ENCODE measurements at places on chromosomes 12 and 14.

GRCh38 chr12:112852127-112852526 lies 54.6 kb upstream of the OAS1 start:
- no peak for DNase-seq

GRCh38 chr14:90510159-90510558 lies 113.3 kb downstream of the CALM1 start:
- peak; percentile 12 for DNase-seq

GRCh38 chr14:23405516-23406025 lies 2.5 kb downstream of the MYH6 start:
- no peak for DNase-seq

DNA sequence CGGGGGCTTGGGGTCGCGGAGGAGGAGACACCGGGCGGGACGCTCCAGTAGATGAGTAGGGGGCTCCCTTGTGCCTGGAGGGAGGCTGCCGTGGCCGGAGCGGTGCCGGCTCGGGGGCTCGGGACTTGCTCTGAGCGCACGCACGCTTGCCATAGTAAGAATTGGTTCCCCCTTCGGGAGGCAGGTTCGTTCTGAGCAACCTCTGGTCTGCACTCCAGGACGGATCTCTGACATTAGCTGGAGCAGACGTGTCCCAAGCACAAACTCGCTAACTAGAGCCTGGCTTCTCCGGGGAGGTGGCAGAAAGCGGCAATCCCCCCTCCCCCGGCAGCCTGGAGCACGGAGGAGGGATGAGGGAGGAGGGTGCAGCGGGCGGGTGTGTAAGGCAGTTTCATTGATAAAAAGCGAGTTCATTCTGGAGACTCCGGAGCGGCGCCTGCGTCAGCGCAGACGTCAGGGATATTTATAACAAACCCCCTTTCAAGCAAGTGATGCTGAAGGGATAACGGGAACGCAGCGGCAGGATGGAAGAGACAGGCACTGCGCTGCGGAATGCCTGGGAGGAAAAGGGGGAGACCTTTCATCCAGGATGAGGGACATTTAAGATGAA lies 630 bp downstream of the FOS start:
- no peak for DNase-seq

- no peak for DNase-seq
Observed at GRCh38 chr12:126432780-126433179, 1367.5 kb downstream of the AACS start.

GRCh38 chr12:54053003-54053750 lies 458 bp upstream of the HOXC4 start:
- no peak for DNase-seq

DNA sequence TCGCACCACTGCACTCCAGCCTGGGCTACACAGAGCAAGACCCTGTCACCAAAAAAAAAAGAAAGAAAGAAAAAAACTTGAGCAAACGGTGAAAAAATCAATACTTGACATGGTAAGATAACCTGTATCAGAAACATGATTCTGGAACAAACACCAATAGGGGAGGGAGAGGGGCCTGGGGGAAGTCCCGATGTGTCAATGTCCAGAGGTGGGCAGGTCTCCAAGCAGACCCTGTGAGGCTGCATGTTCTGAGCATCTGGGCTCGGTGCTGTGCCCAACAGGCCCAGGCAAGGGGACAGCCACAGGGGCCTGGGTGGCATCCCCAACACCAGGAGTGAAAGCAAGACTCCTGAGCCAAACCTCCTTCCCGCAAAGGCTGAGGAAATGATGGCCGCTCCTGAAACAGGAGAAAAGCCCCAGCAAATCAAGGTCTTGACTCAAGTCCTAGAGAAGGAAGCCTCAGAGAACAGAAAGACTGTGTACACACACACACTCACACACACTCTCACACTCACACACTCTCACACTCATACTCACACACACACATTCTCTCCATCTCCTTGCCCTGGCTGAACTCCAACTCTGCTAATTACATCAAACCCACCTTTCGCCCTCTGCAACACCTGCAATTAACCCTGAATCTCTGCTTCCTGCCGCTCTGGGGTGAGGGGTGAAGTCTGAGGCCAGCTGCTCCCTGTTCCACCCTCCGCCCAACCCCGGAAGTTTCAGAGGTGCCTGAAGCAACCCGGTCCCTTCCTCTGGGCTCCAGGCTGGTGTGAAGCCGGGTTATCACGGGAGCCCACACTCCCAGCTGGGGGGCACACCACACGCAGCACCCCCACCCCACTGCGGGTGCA lies 20.4 kb downstream of the CCDC88C start:
- peak; percentile 30 for DNase-seq

DNA sequence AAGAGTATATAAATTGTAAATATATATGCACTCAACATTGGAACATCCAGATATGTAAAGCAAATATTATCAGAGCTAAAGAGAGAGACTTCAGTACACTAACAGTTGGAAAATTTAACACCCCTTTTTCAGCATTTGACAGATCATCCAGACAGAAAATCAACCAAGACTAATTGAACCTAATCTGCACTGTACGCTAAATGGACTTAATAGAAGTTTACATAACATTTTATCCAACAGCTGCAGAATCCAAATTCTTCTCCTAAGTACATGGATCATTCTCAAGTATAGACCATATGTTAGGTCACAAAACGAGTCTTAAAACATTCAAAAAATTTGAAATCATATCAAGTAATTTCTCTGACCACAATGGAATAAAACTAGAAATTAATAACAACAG lies 229.1 kb upstream of the CLEC14A start:
- no peak for DNase-seq

DNA sequence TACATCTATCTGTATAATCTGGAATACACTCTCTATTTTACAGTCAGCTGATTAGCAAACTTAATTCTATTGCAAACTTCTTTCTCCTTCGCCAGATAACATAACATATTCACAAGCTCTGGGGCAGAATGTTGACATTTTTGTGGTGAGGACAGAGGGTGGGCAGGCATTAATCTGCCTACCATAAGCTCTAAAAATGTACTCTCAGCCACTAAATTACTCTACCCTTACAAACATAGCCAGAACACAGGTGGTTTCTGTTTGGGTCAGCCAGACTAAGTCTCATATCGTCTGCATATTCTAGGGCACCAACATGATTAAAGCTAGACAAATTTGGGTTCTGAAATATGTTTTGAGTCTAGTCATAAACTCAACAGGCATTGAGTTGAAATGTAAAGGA lies 90.1 kb downstream of the SLC6A15 start:
- DNase-seq = no peak

DNA sequence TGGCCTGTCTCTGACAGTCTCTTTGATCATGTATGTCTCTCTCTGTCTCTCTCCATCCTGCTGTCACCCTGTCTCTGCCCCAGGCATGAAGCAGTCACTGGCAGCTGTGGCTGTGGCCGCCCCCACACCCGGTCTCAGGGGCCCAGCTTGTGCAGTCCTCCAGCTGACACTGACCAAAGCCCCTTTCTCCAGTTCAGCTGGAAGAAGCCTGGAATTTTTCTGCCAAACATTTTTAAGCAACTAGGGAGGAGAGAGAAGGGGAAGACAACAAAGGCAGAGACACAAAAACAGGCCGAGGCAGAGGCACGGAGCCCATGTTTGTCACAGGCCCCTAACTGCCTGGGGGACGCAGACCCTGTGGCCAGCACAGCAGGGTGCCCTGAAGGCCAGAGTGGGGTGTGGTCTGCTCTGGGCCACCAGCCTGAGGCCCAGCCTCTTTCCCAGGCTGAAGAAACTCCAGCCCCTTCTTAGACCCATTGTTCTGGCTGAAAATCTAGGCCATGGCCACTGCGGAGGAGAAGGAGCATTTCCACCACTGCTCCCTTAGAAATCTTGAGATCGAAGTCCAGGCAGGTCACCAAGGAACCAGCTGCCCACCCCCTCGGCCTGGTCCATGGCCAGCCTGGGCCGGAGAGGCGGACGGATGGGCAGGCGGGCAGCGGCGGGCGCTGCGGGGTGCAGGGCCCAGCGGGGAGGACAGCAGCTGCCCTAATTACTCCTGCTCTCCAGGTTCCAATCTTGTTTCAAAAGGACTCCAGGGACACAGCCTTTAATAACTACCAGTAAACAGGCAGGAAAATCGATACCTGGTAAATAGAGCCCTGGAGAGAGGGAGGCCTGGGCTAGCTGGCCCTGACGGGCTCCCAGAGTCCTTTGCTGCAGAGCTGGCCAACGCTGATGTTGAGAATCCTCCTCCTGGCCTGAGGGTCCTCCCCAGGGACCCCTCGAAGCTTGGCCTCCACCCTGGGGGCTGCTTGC lies 14.9 kb downstream of the DTX1 start:
- peak; percentile 76 for DNase-seq

GRCh38 chr12:127670294-127670693 lies 596.7 kb upstream of the TMEM132C start:
- DNase-seq = no peak

GRCh38 chr14:95197551-95197950 lies 40.2 kb upstream of the DICER1 start:
- peak; percentile 1 for DNase-seq

DNA sequence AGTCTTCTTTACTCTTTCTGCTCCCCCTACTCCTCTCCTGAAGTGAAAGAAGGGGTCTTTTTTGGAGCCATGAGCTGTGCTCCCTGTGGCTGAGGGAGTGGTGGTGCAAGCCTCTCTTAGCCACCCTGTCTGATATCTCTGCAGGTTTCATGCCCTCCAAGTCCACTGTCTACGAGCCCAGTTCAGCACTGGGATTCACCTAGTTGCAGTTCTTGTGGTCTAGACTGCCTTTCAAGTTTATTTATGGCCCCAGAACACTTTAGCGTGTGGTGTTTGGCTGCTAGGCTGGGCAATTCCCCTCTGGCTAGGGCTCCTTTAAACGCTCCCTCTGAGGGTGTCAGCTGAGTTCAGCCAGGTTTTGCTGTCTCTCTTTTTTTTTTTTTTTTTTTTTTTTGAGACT lies 908.6 kb downstream of the TRHDE start:
- no peak for DNase-seq

DNA sequence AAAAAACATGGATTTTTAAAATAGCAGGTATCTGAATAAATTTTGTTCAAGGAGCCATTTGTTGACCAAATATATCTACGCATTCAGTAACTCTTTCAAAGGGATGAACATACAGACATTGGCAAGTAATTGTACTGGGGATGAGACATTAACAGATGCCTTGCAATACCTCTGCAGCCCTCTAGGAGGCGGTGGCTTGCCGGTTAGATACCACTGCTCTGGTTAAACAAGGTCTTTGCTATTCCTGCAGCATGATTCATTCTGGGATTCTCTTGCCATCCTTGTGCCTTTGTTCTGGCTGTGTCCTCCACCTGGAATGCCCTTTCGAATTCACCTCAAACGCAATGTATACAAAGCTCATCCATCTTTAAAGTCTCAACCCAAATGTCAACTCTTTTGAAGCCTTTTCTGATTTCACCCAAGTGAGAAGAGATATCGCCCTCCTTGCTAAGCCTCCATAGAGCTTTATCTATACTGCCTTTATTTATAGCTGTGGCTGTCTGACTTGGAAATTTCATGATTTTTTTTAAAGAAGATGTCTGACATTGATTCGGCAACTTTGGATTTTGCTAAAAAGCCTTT lies 131.0 kb upstream of the SRRM4 start:
- peak; percentile 10 for DNase-seq

DNA sequence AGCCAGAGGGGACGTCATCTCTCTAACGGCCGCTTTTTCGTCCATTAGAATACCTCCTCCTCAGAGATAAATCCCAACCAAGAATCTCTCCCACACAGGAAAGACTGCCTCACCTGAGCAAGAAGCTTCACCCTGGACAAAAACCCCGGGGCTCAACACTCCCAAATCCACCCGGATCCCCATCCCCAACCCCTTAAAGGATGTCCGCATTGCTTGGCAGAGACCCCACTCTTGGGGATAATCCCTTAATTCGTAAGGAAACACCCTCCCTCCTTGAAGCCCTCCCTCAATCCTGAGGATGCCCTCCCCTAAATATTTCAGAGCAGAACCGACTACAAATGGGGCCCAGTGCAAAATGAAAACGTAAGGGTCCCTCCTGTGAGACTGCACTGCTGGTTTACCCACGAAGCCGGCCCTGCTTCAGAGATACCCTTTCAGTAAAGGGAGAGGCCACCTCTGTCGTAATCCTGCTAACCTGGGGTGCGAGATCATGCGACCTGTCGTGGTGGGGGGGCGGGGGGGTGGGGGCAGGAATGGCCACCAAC lies 655 bp upstream of the DYNLL1 start:
- DNase-seq = no peak

DNA sequence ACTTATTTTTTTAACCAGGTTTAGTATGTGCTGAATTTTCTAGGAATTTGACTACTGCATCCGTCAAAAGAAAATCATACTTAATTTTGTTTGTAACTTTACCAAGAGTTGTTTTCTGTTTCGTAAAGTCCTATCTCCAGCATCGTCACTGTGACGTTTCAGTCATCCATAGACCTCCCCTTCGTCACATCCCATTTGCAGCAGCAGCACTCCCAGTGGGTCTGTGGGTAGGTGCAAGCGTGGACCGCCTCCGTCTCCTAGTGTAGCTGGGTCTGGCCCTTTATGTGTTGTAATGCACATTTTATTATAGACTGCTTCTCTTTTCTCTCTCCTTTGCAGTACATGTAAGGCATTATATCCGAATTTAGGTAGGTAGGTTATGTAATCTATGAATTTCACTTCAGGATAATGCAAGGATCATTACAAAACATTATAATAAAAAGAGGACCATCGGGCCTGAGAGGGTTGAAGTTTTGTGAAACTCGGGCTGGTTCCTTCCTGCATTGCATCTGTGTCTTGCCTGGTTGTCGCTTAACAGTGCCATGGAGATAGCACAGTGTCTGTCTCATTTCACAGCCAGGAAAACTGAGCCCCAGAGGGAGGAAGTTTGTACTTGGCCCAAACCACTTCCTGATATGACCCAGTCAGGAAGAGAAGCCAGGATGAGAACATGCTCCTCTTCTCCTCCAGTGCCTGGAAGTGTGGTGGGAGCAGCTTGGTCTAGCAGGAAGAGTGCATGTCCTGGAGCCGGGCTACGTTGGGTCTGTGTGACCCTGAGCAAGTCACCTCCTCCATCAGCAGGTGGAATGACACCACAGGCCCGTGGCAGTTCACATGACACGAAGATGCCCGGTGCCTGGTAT lies 41.3 kb downstream of the EVL start:
- DNase-seq = no peak

DNA sequence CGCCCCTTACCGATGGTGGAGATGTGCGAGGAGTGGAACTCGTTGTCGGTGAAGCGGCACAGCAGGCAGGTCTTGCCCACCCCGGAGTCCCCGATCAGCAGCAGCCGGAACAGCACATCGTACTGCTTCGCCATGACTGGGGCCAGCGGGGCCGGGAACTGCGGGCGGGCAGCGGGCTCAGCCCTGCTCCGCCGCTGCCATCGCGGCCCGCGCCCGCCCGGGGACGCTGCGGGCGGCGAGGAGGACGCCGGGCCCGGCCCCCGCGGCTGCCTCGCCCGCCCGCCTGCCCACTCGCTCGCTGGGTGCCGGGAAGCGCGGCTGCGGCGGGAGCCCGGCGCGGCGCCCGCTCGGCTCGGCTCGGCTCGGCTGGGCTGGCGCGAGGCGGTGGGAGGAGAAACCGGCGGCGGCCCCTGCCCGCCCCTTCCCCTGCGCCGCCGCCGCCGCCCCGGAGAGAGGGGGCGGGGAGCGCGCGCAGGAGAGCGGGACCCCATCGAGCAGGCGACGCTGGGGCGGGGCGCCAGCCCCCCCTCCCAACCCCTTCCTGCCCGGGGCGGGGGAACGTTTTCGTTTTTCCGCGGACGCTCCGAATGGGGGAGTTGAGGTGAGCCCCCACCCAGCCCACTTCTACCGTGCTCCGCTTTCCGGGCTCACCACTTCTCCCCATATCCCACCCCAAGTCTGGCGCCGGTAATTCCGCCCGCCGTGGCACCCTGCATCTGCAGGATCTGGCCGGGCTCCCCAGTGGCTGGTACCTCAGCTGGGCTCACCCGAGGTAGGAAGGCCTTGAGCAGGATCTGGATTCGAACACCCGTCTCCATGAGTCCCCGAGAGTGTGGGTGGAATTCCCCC lies at the start of gene RAB15:
Gene RAB15, minus strand, starts transcription at position 394 of the 849 bp plus-strand sequence. Its CDS starts 260 bp downstream, at position 134.
- DNase-seq = no peak
